ENCODE measurements at places on chromosomes 7 and 10.
A peak's percentile ranks its signal among the peaks of the same experiment; 100 is the strongest.

DNA sequence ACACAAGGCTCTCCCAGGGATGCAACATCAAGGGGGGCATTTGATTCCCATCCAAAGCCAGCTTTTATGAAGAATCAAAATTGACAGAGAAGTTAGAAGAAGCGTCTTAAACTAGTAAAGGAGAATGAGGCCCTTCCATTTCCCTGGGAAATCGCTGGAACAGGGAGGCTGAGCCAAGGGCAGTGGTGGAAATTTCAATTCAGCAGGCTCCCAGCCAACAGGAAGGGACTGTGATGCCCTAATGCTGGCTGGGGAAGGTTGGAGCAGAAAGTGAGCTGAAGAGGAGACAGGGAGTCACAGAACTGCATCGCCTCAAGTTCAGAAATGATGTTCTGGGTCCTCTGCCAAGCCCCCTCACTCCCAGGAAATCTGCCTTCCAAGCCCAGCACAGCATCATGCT is 517.3 kb downstream of the GRID1 start:
- no peak for DNase-seq

DNA sequence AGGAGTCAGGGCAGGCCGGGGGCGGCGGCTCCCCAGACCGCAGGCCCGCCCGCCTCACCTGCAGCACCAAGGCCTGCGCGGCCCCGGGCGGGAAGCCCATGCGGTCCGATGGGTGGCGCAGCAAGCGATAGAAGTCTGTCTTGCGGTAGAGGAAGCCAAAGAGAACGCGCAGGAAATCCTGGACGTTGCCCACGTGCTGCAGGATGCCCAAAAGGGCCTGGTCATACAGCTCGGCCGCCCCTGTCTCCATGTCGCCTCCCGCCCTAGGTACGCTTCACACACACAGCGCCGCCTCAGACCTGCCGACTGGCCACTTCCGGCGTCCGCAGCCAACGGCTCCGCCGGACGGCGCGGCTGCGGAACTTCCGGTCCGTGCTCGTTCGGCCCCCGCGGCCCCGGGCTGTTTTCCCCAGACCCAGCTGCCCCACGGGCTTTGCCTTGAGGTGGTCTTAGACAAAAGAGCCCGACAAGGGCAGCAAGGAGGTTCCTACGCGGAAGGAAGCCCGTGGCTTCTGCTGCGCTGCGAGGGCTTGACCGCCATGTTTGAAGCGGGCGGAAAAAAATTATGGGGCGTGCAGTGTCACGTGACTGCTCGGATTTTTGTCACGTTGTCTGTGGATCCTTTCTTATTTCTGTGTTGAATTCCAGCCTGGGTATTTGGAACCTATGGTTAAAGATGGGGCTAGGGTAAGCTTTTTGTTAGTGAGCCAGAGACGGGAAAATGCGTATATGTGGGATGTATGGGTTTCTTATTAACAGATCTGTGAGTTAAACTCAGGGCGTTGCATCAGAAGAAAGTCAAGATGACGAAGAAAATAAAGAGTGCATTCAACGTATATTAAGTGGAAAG is at the start of gene NUDCD3:
Gene NUDCD3 (minus strand): TSS at position 308 of the 850 bp plus-strand sequence. CDS start 58 bp downstream, at position 250.
- DNase-seq: peak; percentile 73

GRCh38 chr10:118871244-118871865 is 116.6 kb upstream of the CACUL1 start:
- no peak for DNase-seq

DNA sequence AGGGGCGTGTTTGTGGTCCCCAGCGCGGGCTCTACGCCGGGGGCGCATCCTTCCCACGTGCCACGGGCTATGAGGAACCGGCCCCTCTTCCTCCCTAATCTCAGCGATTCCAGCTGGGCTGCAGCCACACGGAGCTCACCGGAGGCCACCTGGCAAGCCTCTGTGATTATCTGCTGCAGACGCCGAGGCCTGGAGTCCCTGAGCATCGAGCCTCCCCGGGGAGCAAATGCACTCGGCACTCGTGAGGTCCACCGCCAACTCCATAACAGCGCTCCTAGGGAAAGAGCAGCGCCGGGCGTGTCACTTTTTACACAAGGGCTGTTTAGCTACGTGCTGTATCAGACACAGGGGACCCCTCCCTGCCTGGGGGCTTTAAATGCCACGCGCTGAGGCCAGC is 101.2 kb downstream of the DYNC2I1 start:
- DNase-seq: no peak

- no peak for DNase-seq
Measured at GRCh38 chr10:46287846-46288477, 1.2 kb downstream of the ANTXRL start.

GRCh38 chr7:135917721-135918120 is 59.4 kb downstream of the MTPN start:
- DNase-seq: no peak

- no peak for DNase-seq
Measured at GRCh38 chr7:67983486-67983885, 986.9 kb downstream of the TYW1 start.

DNA sequence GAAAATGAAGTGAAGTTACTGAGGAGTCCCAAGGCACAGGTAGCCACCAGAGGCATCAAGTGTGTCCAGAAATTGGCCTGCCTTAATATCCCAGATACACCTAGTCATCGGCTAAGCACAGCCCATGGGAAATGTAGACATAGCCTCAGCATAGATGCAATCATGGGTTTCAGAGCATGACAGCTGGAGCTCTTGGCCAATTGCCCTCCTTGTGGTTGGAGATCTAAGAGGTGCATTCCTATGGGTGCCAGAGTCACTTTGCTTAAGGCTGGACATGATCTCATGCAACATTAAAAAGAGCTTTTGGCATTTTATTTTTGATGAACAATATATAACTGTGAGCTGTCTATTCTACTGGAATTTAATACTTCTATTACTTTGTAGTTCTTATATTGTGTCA is 758.0 kb upstream of the LRRTM3 start:
- no peak for DNase-seq

DNA sequence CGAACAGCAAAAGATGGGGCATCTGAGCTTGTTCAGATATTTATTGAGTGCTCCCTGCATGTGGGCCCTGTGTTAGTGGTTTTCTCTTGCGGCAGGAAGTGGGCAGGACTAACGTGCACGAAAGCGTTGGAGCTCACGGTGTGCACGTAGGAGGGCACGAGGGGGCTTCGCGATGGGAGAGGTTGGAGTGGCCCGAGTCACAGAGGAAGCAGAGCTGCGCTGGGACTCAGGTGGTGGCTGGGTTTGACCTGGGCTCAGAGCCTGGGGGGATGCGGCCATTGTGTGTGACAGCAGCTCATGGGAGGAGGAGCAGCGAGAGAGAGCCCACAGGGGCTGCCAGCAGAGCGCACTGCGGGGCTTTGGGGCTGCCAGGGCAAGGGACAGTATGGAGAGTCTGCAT is 7.7 kb downstream of the ZSCAN25 start:
- DNase-seq: peak; percentile 43

GRCh38 chr7:1012004-1012715 is 29.2 kb downstream of the CYP2W1 start:
- DNase-seq: no peak

- DNase-seq: no peak
Measured at GRCh38 chr10:124619195-124619594, 125.0 kb downstream of the FAM53B start.

DNA sequence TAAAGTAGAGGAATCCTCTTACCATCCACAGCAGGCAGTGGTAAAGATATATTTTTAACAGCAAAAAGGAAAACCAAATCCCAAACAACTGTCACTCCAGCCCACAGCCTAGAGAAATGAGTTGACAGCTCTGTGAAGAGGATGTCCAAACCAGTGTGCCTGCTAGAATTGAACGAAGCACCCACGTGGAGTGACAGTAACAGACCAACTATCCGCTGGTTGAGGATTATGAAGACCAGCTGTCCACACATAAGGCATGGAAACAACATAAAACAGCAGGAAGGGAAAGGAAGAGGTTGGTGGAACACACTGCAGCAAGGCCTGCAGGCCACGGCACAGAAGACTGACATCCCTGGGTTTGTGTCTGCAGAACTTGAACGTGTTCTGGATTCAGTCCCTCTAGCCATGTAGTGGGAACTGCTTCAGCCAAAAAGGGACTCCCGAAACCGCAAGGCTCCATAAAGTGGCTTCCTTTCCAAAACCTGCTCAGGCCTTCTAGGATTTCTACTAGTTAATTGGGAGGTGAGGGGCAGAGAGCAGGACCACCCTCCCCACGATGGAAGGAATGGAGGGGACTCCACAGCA is 324.4 kb downstream of the BICC1 start:
- no peak for DNase-seq

DNA sequence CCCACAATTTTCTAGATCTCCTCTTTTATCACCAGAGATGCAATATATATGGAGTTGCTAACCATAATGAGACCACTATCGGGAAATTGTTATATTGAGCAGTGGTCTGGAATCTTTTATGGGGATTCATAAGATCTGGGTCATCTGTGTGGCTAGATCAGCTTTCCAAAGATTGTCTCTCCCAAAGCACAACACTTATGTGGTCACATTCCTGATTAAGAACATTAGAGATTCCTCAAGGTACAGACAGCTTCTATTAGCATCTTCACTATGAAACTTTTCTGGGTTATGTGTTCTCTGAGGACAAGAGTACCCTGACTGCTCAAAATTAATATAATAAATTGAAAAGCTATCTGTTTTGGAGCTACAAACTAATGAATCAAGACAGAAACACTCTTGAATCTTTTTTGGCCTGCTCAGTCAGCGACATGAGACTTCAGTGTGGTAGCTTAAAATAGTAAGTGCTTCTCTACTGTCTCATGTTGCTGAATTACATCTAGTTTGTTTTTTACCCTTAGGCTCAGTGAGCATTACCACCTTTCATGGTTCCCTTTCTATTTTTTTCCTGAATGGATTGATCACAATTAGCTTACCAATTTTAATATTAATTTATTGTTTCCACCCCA is 42.6 kb upstream of the STRIP2 start:
- DNase-seq: no peak

DNA sequence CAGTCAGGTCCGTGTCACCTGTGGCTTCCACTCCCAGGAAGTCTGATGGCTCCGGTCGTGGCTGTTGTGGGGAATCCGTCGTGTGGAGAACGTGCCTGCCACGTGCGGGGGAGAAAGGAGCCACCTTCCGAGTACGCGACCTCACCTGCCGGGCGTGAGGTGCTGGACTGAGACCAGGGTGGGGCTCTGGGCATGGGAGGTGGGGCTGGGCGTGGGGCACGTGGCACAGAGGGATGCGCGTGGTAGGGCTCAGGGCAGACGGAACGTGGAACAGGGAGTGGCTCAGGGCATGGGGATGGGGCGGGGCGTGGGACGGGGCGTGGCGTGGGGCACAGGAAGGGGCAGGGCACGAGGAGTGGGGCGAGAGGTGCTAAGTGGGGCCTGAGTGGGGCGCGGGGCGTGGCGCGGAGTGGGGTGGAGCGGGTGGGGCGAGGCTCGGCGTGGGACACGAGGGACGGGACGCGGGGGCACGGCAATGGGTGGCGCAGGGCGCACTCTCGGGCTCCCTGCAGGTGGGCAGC is 64.8 kb downstream of the C10orf143 start:
- DNase-seq: no peak

GRCh38 chr7:158165711-158166110 is 421.9 kb downstream of the PTPRN2 start:
- no peak for DNase-seq

DNA sequence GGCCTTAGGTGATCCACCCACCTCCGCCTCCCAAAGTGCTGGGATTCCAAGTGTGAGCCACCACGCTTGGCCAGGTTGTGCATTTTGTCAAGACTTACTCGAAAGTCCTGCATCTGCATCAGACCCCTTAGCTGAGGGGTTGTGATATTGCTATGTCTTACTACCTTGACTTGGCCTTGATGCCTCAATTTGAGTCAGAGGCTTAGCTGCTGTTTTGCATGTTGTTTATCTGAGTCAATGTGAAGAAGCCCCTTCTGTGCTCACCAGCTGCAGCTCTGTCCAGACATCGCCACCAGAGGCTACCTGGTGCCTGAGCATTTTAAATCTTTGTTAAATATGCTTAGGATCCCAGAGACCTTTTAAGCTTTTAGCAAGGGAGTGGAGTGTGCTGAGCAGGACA is 18.1 kb downstream of the UBE2D4 start:
- DNase-seq: no peak

- DNase-seq: no peak
Measured at GRCh38 chr7:69739931-69740431, 141.7 kb downstream of the AUTS2 start.

DNA sequence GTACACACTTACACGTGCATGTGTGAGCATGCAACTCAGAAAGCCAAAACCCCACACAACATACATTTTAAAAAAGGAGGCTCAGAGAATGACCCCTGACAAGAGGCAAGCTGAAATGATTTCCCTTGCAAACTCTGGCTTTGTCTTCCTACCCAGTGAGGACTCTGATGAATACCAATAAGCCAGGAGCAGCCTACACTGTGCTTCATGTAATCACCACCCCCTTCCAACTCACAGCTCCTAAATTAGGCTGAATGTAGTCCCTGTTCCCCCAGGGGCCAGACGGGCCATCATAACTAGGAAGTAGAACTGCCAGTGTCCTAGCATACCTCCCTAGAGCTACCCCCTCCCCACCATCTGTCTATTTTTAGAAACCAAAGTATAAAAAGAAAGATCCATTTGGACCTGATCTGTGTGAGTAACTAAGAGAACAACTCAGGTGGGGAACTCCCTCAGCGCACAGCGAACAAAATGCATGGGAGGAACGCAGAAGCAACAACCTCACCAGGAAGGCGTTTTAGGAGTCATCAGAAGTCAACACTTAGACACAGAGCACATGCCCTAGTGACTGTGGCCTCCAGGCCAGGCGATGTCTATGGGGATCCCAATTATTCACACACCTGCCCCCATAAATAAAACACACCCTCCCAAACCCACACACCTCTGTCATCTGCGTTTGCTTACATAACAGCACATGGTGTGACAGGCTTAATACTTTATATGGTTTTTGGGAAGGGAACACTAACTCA is 1.9 kb downstream of the DGKI start:
- no peak for DNase-seq
